Nucleus accumbens (tissue), 56 donors: ENCODE measurements at places on chromosomes 1 and 21.

DNA sequence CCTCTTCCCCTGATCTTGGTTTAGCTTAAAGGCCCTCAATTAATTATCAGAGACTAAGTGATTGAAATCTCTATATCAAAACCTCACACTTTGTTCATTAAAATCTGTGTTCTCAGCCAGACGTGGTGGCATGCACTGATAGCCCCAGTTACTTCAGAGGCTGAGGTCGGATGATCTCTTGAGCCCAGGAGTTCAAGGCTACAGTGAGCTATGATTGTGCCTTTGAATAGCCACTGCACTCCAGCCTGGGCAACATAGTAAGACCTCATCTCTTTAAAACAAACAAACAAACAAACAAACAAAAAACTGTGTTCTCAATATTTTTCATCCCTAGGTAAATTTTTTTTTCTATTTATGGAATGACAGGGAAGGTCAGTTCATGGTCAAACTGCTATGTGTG, 18.7 kb downstream of the TRMT13 start:
- no peak for DNase-seq

GRCh38 chr1:211749251-211749650, 73.8 kb upstream of the NEK2 start:
- DNase-seq: no peak

GRCh38 chr1:8077120-8077573, 51.0 kb upstream of the ERRFI1 start:
- DNase-seq: no peak

- DNase-seq: no peak
Measured at GRCh38 chr1:107250169-107250568, 109.3 kb downstream of the NTNG1 start.
